Fibroblast of skin of right quadriceps (primary cell): ENCODE measurements at places on chromosomes 2 and 18.

DNA sequence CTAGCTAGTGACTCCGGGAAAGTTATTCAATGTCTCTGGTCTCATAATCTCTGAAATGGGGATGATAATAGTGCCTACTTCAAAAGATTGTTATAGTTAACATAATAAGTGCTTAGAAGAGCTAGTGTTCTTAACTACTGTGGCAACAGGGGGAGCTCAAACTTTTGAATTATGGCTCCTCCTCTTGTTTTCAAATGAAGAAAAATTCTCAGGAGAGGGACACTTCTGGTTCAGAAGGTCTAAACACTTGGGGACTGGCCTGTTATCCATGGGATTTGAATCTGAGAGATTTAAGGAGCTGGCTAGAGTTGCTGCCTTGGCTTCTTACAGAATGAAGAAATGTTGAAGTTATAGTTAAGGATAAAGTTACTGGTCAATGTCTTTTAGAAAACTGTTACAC, 92.2 kb upstream of the ITGB6 start:
- DNase-seq: no peak

- no peak for DNase-seq
These were observed 14.1 kb upstream of the EML6 start for GRCh38 chr2:54709336-54709809.

- DNase-seq: no peak
These were observed 168.2 kb downstream of the PLCL1 start for GRCh38 chr2:197972587-197972986.

DNA sequence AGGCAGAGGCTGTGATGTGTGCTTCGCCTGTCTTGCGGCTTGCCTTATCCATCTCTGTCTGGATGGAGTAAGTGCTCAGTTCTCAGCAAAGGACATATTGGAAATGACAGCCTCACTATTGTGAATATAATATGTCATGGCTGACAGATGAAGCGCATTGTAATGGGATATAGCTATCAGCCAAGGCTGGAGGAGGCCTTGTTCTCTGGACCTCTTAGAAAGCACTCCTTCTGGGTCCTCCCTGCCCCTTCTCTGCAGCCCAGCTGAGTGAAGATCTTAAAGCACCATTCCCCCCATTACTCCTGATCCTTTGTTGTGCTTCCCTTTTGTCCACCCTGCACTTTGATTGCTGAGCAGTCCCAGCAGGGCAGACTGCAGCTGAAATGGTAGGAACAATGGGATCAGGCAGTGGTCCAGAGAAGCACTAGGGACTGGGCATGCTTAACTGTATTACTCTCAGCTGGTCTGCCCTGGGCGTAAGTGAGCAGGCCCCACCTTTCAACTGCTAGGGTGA, 265.3 kb downstream of the SETBP1 start:
- DNase-seq: no peak

- peak; percentile 39 for DNase-seq
These were observed 521.0 kb upstream of the NRP2 start for GRCh38 chr2:205161156-205161839.

- peak; percentile 43 for DNase-seq
These were observed 422.7 kb upstream of the CDH20 start for GRCh38 chr18:60910534-60910933.

GRCh38 chr18:57794951-57795728, 8.0 kb downstream of the ATP8B1 start:
- no peak for DNase-seq

DNA sequence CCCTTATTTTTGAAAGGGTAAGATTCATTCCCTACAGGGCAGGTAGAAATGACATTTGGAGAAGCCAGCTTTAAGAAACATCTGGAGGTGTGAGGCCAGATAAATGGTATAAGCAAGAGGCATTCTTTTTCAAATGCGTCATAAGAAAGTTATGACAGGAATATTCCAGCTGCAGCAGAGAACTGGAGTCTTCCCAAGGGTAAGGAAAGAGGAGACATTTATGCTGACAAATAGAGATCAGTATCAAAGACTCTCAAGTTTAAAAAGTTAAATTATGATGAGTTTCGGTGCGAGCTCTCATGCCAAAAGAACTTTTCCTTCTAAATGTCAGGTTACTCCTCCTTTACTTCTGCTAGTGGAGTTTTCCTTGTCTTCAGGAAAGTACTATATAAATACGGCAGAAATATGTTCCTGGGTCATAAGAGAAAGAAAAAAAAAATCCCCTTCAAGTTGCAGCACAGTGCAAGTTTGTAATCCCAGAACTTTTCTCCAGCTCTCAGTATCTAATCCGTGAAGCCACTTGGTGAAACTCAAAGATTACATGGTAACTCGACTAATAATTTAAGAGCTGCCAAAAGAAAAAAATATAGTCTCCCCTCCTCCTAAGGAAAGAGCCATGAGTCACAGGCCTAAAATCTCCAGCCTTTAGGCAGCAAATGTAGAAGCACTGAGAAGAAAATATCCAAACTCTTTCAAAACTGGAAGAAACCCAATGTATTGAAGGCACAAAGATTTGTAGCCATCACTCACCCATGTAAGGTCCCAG, 428.1 kb downstream of the MEIS1 start:
- peak; percentile 84 for DNase-seq

GRCh38 chr18:76558881-76559667, 64.0 kb upstream of the ZNF516 start:
- DNase-seq: peak; percentile 32

DNA sequence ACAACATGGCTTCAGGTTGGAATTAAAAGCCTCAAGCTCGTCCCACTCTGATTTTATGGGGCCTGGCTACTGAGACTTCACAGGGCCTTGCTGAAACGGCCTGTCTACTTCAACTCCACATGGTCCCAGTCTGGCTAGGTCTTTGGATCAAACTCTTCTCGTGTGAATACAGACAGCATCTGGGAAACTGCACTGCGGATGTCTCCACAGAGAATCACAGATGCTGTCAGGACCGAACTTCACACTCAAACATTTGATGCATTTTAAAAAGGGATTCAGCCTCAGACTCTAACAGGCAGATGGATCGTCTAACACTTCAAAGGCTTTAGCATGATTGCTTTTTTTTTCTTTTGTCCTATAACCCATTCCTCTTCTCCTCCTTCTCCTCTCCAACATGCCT, 198.5 kb downstream of the ZNF521 start:
- DNase-seq: no peak
